Cerebellar cortex (tissue), 1 donor: ENCODE measurements at places on chromosomes 5 and 9.

DNA sequence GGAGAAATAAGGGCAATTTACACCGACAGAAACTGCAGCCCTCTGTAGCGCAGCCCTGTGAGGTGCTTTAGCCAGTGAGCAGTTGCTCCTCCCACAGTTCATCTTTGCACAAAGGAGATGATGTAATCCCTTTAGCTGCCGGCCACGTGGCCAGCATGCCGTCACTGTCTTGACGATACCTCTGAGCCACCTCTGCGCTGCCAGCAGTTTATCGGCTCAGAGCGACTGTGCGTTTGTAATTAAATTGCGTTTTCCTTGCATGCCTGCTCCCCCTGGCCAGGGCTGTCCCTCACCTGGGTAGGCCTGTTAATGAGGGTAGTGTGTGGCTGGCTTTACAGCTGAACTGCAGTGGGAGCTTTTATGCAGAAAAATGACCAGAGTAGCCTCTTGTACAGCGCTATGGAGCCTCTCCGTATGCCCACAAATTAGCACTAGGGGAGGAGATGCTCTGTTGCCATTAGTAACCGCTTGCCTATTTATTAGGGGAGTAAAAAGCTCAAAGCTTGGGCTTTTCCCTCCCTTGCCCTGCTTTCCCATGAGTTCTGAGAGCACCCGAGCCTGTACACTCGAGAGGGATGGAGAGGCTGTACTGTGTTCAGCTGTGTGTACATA lies 107.0 kb downstream of the TRIO start:
- peak; percentile 96 for DNase-seq

GRCh38 chr5:143021595-143021994 lies 251.4 kb downstream of the ARHGAP26 start:
- no peak for DNase-seq

DNA sequence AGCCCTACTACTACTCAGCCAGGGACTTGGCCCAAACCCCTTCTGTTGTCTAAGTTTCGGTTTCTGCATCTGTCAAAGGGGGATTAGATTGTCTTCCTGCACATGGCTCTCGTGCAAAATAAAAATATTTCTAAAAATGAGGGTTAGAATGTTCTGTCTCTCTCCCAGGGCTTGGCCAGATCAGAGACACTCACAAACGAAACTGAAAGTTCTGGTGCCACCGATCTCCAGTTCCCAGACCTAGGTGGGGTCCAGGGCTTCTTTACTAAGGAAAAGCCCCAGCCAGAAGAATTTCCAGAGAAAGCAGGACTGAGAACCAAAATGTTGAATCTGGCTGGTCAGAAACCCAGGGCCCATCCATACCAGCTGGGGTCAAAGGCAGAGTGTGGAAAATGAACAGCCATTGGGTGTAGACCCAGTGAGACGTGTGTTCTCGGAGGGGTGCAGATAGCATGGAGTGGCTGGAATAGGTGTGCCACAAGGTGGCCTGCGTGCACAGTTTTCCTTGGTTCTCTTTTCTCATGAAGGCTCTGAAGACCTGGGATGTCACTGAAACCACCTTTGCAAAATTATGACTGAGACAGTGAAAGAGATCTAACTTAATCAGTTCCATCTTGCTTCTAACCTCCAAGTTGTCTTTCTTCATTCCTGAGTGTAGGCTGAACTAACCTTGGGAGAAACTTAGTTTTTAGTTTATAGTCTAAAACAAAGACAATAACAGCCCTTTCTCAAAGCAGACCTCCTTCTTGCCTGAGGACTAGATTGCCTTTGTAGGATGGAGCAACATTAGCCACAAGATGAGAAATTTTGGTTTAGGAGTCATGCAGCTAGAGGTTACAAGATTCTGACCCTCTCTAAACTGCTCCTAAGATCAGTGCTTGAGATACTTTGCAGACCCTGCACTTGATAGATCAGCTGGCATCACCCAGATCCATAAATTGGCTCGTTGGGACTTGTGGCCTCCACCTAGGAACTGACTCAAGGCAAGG lies 2.3 kb upstream of the SLC23A1 start:
- DNase-seq = peak; percentile 55

GRCh38 chr5:124685404-124685930 lies 61.0 kb downstream of the ZNF608 start:
- no peak for DNase-seq

GRCh38 chr5:109454731-109455505 lies 45.1 kb upstream of the PJA2 start:
- no peak for DNase-seq

DNA sequence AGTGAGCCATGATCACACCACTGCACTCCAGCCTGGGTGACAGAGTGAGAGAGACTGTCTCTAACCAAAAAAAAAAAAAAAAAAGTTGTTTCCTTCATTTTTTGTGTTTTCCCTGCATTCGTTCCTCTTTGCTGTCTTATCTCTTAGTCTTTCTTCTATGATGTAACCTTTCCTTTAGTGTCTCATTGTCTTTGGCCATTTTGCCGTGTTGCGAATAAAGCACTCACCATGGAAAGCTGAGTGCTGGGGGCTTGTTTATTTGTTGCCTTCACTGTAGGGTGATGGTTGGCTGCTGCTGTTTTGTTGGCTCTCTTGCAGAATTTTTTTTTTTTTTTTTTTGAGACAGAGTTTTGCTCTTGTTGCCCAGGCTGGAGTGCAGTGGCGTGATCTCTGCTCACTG lies 7.7 kb downstream of the EHMT1 start:
- DNase-seq = no peak

DNA sequence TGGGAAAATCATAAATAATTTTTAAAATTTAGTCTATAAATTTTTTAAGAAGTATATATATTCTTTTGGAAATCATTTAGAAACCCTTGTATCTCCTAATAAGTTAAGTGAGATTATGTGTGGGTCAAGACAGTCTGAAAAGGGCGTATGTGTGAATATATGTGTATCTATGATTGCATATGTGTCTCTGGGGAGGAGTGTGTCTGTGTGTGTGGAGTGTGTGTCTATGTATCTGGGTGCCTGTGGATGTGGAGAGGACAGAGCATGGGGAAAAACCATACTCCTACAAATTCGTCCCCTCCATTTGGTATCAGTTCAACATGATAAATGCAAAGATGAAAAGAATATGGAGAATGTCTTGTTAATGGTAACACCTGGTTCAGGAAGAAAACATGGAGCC lies 342.0 kb upstream of the ACTBL2 start:
- no peak for DNase-seq

- DNase-seq = no peak
These were observed 2.1 kb downstream of the MAP3K1 start for GRCh38 chr5:56817263-56818014.

- peak; percentile 55 for DNase-seq
These were observed 67.8 kb downstream of the MED27 start for GRCh38 chr9:132011896-132012295.

DNA sequence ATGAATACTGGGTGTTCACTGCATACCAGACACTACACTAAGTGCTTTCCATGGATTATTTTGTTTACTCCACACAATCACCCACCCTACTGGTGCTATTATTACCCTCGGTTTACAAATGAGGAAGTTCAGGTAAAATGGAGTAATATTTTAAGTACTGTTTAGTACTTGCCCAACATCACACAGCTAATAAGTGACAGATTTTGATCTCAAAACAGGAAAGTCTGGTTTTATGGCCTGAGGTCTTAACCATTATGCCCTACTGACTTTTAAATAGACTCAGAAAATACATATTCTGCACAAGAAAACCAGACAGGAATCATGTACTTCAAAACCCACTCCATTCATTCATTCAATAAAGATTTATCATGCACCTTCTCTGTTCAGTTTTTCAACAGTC lies 431.0 kb upstream of the TLE4 start:
- DNase-seq = no peak

DNA sequence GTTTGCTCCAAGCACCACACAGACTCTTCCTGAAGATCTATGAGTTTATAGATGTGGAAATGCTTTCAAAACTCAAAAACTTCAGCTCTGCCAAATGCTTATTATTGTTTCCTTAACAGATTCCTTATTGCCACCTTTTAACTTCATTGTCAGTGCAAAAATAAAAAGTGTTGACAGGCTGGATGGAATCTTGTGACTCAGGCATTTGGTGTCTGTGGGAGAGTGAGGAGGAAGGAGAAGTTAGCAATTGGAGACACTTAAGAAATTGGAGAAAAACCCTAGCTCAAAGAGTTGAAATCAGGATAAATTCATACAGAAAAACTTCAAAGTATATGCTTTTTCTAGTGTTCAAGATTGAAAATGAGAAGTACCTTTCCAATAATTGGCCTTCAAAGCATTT lies 140.6 kb upstream of the PUM3 start:
- no peak for DNase-seq

GRCh38 chr5:107673039-107673367 lies 2.3 kb upstream of the EFNA5 start:
- DNase-seq = no peak

- DNase-seq = no peak
These were observed 171.2 kb downstream of the SLC12A2 start for GRCh38 chr5:128254789-128255188.

GRCh38 chr5:103345461-103345860 lies 86.9 kb downstream of the MACIR start:
- no peak for DNase-seq

GRCh38 chr5:172302047-172302710 lies 18.6 kb upstream of the UBTD2 start:
- no peak for DNase-seq
